ENCODE measurements at places on chromosomes 7 and 10. TPM values are rescaled to one million over a fixed set of nuclear protein-coding genes. Genes with fewer than 3 reads are reported as not detected.

GRCh38 chr10:73404690-73405089 is 9.2 kb downstream of the ANXA7 start:
- no peak for DNase-seq

DNA sequence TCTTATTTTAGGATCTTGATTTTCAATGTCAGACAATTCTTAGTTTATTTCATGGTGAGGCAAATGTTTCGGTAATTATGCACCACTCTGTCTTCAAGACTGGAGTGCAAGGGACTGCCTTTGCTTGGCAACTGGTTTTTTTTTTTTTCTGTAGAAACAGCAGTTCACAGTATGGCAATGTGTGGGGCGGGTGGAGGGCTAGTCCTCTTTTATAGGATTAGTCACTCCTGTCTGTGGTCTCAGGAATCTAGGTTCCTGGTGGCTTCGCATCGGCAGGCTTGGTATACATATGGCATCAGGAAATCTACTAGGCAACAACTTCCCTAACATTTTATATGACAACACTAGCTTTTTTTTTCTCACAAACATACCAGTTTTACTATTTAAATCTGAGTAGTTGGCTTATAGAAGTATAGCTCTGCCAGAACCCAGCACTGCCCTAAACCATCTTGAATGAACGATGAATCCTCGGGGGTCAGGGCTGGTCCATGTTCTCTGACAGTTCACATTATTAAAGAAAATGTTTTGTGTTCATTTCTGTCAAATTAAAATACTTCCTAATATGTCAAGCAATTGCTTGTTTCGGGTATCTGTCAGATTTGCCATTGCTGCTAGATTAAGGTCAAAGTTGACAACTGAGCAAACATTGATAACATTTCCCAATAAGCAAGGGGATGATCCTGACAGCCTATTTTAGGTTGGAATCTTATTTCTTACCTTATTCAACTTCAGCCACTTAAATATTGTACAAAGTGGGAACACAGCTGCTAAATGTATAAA is 289.7 kb upstream of the VSTM2A start:
- DNase-seq: no peak

GRCh38 chr7:29955799-29956486 is 33.7 kb downstream of the SCRN1 start:
- no peak for DNase-seq

- no peak for DNase-seq
Measured at GRCh38 chr10:71396711-71397295, at the start of gene CDH23. Gene CDH23 (plus strand): TSS chr10:71396920. CDS start chr10:71439832, 42,912 bp downstream.

DNA sequence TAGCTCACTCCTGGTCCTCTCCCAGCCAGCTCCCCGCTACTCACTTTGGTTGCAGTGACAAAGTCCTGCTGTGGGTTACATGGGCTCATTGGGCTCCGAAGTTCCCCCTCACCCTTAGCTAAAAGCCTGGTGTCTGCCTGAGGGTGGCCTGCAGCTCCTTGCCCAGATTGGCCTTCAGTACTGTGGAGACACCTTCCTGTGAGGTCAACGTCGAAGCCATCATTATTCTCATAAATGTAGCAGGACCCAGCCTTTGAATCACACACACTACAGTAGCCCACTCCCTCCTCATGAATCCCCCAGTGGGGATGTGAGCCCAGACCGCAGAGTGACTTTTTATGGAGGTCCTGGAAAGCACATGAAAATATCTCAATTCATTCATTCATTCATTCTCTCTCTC is 10.5 kb downstream of the MBL2 start:
- no peak for DNase-seq

- no peak for DNase-seq
Measured at GRCh38 chr7:43437001-43437400, 145.9 kb upstream of the STK17A start.

GRCh38 chr7:117707080-117707479 is 166.2 kb downstream of the CTTNBP2 start:
- no peak for DNase-seq

- no peak for DNase-seq
Measured at GRCh38 chr10:101029520-101030295, 1.2 kb downstream of the PDZD7 start.

CYP26C1 gene
- 0.52 TPM for total RNA-seq

PPP1R9A gene
- 44.2 TPM for total RNA-seq

MAGI2 gene
- 10.5 TPM for total RNA-seq
